Foreskin keratinocyte (primary cell): ENCODE measurements at places on chromosomes 6 and 20. TPM values are rescaled to one million over a fixed set of nuclear protein-coding genes. Genes with fewer than 3 reads are reported as not detected.

Gene CLVS2
- not detected in 2 replicates for total RNA-seq

Gene BPIFB1
- not detected in 2 replicates for total RNA-seq

Gene ATP9A
- total RNA-seq: 5.9 and 8.7 TPM in 2 replicates

Gene UBD
- not detected in 2 replicates for total RNA-seq

Gene EPM2A
- 2.2 and 2.4 TPM in 2 replicates for total RNA-seq
